ENCODE measurements at places on chromosomes 5 and 9.

- DNase-seq, result no peak
Observed at GRCh38 chr5:37701868-37702267, 138.0 kb downstream of the GDNF start.

- DNase-seq, result no peak
Observed at GRCh38 chr9:16830806-16831205, 39.7 kb downstream of the BNC2 start.

- DNase-seq, result no peak
Observed at GRCh38 chr5:145619806-145620310, 215.3 kb downstream of the PRELID2 start.

DNA sequence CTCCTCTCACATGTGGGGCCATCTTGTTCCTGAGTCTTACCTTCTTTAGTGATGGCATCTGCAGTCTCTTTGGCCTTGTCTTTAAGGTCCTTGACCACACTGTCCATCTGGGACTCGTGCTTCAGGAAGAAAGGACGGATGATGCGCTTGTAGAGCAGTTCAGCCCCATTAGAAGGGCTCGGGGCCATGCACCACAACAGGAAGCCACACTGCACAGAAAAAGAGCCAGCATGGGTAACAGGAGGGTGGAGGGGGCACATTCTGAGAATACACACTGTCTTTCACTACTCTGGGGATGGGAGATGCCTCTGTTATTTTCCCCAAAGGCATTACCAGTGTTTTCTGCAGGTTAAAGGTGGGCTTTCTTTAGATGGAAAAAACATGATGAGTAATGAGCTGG is 25.9 kb downstream of the SRP19 start:
- no peak for DNase-seq

DNA sequence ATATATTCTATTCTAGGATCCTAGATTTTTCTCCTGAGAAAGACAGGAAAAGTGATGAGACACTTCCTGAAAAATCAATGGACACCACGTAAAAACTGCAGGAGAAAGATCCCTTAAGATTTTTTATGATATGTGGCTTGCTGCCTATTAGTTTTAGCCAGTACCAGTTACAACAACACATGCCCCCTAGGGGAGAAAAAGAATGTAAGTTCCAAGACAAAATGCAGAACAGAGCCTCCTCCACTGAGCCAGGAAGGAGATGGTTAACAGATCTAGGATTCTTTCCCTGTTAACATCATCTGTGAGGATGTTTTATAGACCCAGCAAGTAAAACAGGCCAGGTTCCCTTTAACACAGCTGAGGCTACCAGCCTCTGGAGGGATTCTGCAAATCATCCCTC is 574.7 kb downstream of the TLE4 start:
- no peak for DNase-seq

DNA sequence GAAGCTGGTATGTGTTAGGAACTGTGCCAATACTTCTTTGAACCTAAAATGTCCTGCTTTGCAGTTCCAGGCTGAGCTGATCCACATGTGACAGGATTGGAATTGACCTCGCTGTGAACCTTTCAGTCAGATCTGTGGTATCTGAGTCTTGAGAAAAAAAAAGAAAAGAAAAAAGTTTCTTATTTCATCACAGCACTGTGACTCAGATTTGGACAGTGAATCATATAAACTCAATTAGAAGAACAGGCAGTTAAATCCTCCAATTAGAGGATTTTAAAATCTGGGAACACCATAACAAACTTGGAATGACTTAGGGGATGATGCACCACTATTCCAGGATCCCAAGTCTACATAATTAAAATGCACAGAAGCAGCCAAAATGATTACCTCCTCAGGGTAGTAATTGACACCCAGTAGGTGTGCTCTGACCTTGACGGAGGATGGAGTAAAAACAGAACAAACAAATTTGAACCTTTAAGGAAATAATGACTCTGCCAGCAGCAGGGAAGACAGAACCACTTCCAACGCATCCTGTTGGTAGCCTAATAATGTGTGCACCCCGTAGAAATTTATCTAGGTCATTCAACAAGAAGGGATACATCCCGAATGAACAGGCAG is 57.8 kb upstream of the RAI14 start:
- no peak for DNase-seq

GRCh38 chr5:181052672-181053487 is 12.8 kb downstream of the BTNL9 start:
- DNase-seq, result no peak

Data from sigmoid colon (tissue), 7 donors.